NCI-H187 (cell line): ENCODE measurements at places on chromosomes 5 and 9.

DNA sequence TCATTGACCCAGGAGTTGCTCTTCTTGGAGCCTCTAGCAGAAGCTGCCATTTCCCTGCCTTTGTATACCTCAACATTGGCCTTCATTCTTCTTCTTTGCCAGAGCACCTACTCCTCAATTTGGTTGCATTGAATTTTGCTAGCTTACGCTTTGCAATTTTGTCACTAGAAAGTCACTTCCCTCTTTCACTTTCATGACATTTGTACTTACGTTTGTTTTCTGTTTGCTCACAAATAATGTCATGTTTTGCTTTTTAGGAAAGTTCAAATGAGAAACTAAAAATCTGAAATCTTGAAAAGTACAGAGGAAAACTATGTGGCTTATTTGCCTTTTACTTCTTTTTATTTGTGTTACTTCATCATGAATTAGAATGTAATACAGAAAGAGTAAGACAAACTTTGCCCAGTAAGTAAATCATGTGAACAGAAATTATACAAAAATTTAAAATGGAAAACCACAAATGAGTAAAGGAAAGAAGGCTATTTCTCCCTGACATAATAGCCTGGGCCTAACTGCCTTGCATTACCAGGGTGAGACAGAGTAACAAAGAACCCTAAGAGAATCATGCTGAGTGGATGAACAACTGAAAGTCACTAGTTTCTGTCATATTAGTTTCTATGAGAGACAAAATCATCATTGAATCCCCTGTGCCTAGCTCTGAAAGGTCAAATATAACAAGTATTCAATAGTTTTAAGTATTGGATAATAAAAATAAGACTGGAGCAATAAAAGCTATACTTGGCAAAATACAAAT, 7.4 kb upstream of the IFNA1 start:
- DNase-seq, result no peak

DNA sequence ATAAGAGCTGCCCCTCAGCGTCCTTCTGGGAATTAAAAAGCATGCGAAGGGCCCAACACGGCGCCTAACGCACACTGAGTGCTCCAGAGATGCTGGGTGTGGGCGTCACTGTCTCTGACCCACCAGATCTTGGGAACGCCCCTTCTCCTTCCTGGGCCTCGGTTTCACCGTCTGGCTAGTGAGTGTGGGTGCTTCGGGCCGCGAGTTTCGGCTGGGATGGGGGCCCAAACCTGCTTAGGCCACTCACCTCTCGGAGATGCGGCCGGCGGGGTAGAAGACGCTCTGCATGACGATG, 3.7 kb downstream of the PIP5KL1 start:
- no peak for DNase-seq

DNA sequence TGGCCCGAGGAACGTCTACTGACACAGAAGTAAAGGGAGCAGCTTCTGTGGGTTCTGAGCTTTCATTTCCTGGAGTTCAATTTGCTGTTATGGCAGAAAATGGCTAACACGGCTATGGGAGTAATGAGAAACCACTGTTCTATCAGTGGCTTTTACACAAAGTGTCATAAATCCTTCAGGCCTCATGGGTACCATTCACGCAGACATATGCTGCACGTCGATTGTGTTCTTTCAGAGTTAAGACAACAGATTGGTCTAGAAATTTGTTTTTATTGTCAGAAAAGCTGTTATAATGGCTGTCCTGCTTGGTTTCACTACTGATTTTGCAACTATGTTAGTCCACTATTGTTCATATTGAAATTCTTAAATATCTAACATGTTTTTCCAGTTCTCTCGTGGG, 135.4 kb downstream of the ALDH1A1 start:
- DNase-seq, result no peak

- no peak for DNase-seq
Measured at GRCh38 chr5:90941002-90941720, 382.6 kb downstream of the ADGRV1 start.

- no peak for DNase-seq
Measured at GRCh38 chr9:19533373-19533772, 124.6 kb downstream of the ACER2 start.

GRCh38 chr5:75331095-75332090, 5.6 kb upstream of the HMGCR start:
- no peak for DNase-seq

DNA sequence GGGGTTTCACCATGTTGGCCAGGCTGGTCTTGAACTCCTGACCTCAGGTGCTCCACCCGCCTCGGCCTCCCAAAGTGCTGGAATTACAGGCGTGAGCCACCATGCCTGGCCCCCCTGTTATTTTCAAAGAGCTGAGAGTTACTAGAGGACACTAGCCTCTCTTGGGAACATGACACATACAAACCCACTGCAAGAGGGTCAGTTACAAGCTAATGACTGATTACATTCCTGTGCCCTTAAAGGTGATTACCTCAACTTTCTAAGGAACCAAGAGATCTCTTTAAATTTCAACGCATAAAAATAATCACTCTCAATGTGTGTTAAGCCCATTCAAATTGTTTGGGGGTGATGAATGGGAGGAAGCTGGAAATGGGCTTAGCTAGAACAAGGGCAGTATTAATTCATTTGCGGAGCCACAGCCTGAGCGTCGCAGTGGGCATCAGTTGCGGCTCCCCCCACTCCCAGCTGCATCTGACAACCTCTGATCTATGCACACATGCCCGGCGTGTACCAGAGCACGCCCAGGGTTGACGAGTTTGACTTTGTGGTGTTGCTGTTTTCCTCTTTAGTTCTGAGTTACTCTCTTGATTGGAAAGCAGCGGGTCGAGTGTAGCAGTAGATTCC, 146.9 kb downstream of the GOLPH3 start:
- no peak for DNase-seq
